ENCODE measurements at places on chromosomes 6 and 20. TPM values are rescaled to one million over a fixed set of nuclear protein-coding genes. Genes with fewer than 3 reads are reported as not detected.
A peak's percentile ranks its signal among the peaks of the same experiment; 100 is the strongest.

DNA sequence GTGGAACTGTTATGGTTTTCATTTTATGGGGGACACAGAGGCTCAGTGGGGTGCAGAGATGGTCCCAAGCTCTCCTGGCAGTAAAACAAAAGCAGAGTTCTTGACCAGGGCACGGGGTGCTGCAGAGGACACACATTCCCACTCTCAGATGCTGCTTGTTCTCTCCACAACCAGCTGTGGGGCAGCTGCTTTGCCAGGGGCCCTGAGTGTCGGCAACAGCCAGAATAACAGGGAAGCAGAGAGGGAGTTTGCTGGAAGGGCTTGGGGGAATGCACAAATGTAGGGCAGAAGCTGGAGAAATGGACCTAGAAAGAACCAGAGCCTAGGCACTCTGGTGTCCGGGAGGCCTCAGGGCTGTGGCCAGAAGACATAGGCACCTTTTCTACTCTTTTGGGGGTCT lies 93.7 kb downstream of the CDH26 start:
- no peak for DNase-seq

ULBP1 gene
- 0.09 TPM for total RNA-seq

DNA sequence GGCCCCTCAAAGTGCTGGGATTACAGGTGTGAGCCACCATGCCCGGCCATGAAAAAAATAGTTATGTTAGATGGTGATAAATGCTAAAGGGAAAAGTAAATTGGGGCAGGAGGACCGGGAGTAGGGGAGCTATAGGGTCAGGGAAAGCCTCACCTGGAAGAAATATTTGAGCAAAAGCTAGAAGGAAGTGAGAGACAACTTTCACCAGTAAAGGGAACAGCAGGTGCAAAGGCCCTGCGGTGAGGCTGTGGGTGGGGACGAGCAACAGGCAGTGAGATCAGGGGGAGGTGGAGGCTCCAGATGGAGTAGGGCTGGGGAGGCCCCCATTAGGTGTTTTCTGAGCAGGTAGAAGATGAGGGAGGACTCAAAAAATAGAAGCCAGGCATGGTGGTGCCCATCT lies 16.0 kb downstream of the BCAS4 start:
- no peak for DNase-seq

DNA sequence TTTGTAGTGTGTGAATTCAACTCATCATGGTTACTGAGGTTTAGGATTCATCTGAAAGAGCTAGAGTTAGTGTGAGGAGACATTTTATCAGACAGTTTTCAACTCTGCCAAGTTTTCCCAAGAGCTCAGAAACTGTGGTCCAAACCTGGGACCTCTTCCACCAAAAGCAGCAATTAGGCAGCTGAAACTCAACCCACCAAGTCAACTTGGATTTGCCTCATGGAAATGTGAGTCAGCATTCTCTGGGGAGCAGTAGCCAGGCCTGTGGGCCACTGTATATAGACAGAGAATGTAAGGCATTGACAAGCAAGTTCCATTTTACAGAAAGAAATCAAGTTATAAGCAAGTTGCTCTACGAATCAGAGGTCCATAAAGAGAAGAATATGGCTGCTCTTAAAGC lies 178.8 kb upstream of the HDDC2 start:
- no peak for DNase-seq

DNA sequence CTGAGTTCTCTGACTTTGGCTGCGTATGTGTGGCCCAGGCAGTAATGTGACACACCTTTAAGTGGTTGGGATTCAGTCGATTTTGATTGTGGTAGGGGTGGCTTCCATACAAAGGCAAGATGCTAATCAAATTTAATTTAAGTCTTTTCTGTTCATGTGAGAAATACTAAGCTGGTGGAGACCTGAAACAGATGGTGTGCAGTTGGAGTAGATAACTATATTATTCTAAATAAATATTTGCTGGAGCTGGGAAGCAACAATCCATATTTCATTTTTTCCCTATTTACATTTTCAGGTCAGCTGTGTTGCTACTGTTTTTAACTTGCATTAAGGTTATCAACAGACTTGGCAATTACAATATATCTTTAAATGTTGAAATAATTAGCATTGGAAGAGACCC lies 67.4 kb upstream of the C20orf144 start:
- DNase-seq = no peak

PTCHD4 gene
- 0.12 TPM for total RNA-seq

DNA sequence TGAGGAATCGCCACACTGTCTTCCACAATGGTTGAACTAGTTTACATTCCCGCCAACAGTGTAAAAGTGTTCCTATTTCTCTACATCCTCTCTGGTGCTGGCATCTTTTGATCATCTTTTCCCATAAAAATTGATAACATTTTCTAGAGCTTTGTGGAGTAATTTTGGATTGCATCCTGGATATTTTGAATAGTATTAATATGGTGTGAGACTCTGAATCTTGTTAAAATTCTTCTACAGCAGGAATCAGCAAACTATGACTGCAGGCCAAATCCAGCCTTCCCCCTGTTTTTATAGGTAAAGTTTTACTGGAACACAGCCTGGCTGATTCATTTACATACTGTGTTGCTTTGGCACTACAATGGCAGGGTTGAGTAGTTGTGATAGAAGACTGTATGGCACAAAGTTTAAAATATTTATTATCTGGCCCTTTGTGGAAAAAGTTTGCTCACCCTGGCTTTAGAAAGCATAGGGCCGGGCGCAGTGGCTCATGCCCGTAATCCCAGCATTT lies 15.0 kb upstream of the RNF8 start:
- no peak for DNase-seq

SLC35A1 gene
- total RNA-seq = 44.1 TPM

- no peak for DNase-seq
Observed at GRCh38 chr6:31268369-31268765, 3.5 kb downstream of the HLA-C start.

KHDC1L gene
- not detected for total RNA-seq

ZBTB12 gene
- 2.7 TPM for total RNA-seq

DNA sequence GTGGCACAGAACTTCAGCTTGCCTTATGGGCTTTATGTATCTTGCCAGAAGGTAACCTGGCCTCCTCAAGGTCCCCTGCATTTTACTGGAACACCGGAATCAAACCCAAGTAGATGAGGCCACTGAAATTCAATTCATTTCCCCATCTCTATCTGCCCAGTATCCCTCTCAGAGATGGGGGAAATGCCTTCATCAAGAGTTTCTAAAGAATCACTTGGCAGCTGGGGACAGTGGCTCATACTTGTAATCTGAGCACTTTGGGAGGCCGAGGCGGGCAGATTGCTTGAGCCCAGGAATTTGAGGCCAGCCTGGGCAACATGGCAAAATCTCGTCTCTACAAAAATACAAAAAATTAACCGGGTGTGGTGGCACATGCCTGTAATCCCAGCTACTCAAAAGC lies 12.9 kb downstream of the MDGA1 start:
- DNase-seq = no peak

DNA sequence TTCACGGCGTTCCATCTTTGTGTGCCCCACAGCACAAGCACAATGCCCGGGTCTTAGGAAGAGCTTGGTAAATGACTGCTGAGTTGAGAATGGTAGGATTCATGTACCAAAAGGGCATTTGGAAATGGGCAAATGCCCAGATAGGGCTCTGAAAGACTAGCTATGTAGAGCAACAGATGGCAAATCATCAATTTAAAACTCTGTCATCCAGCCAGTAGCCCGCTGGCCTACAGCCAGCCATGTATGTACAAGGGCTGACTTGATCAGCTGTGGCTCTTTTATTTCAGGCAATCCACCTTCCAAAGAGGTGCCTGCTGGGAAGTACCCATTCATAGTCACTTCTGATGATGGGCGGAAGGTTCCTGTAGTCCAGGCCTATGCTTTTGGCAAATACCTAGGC lies 35.1 kb downstream of the NT5E start:
- DNase-seq = no peak

DNA sequence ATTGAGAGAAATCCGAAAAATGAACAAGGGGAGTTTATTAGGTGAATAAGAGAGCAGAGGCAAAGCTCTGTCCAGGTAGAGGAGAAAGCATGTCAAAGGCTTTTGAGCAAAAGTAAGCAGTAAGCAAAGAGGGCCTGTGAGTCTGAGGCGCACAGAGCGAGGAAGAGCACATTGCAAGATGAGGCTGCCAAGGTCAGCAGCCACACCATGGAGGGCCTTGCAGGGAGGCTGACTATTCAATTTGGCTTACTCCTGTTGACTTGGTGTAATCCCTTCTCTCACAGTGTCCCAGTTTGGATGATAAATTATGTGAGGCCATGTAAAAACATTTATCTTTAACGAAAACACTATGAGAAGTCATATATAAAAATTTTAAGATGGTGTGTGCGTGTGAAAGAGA lies 32.4 kb downstream of the SESN1 start:
- no peak for DNase-seq

DNA sequence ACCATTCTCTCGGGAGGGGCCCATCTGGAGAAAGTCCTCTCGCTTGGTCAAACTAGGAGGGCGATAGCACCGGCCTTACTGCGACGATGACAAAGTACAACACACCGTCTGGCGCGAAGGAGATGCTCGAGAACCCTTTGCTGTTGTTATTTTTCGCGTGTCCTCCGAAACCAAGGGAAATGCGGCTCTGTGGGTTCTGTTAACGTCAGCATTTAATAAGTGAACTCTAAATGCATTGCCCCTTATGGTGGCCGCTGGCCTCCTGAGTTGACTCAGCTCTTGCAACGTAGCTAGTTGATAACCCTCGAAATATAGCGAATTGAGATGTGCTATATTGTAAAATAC lies 577 bp upstream of the SCAND1 start:
- no peak for DNase-seq

ZSCAN16 gene
- total RNA-seq = 8.6 TPM

HLA-DMB gene
- total RNA-seq = 21.3 TPM

GRCh38 chr20:25058051-25058846 lies at the start of gene ACSS1:
Gene ACSS1 (minus strand): TSS chr20:25058139. CDS start chr20:25058102, 37 bp downstream.
- peak; percentile 77 for DNase-seq

SLC24A3 gene
- 3.2 TPM for total RNA-seq

GRCh38 chr20:37725855-37726254 lies 32.0 kb downstream of the CTNNBL1 start:
- no peak for DNase-seq

PI16 gene
- total RNA-seq = 2.0 TPM

DNA sequence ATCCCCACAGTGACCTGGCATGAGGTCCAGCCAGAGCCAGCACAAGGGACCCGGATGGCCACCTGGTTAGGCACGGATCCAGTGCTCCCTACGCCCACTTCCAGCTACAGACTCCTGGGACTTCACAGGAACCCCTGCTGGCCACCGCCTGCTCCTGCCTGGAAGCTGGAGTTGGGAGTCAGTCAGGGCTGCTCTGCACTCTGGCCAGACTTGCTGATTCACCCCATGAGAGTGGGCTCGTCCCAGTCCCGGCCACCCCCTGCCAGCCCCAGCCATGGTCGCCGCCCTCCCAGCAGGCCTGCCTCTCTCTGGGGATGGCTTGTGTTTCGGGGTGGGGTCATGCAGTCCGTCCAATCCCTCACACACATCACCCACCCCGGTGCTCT lies 125.8 kb downstream of the DLL1 start:
- no peak for DNase-seq

DNA sequence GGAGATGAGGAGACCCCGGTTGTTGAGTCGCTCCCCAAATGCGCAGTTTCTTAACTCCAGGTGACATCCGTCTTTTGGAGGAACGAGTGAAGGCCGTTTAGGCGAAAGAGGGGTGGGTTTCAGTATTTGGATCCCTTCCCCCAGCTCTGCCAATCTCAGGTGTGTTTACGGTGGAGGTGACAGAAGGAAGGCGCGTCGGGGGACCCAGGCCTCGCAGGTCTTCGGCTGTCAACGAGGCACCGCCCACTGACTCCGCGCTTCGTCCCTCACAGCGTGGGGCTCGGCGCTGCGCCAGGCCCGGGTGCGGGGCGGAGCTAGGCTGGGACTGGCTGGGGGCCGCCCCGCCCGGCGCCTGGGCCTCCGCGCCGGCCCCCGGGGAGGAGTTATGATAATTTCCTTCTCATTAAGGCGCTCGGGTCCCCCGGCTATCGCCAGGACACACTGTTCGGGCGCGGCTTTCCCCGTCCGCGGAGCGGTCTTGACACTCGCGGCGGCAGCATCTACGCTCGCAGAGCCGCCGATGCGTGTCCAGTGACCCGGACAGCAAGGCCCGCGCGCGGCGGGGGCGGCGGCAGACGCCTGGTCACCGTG lies at the start of gene TFAP2C:
Gene TFAP2C (plus strand): TSS at position 434 of the 591 bp plus-strand sequence. CDS start 239 bp downstream, outside the sequence.
- DNase-seq = peak; percentile 78

DNA sequence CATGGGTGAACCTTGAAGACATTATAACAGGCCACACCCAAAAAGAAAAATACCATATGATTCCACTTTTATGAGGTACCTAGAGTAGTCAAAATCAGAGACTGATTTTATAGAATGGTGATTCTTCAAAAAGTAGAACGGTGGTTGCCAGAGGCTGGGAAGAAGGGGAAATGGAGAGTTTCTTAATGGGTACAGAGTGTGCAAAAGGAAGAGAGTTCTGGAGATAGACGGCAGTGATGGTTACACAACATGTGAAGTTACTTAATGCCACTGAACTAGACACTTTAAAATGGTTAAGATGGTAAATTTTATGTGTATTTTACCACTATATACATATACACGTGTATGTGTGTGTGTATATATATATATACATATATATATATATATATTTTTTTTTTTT lies 80.8 kb downstream of the PRND start:
- no peak for DNase-seq

All from left colon (tissue), 2 donors.